ENCODE measurements at places on chromosomes 11 and 22.

DNA sequence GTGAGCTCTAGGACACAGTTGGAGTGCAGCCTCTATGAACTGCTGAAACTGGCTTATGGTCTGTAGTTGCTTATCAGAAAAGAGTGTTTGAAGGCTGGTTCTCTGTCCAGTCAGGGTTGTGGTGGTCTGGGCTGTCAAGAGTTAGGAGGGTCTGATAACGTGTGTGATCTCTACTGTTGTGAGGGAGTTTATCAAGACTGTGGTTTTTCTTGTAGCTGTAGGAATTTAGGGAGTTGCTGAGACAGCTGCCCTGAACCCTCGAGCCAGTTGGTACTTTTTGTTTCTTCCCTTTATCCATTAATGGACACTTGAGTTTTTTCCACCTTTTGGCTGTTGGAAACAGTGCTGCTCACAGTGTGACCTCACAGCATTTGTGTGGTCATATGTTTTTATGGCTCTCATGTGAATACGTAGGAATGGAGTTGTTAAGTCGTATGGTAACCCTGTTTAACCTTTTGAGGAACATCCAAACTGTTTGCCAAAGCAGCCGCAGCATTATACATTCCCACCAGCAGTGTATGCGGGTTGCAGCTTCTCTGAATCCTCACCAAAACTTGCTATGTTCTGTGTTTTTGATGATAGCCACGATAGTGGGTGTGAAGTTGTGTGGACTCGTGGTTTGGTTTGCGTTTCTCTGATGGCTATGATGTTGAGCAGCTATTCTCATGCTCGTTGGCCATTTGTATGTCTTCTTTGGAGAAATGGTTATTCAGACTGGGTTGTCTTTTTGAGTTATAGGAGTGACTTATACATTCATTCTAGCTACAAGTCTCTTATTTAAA lies 20.9 kb upstream of the DGCR8 start:
- no peak overlapping the region for H3K4me3 ChIP-seq
- H3K36me3 ChIP-seq: peaks cover 11% of the 10 kb centered on the region
- no peak for DNase-seq
- no peaks in the 10 kb centered on the region for H3K4me1 ChIP-seq
- no peak overlapping the region for H3K27ac ChIP-seq

DNA sequence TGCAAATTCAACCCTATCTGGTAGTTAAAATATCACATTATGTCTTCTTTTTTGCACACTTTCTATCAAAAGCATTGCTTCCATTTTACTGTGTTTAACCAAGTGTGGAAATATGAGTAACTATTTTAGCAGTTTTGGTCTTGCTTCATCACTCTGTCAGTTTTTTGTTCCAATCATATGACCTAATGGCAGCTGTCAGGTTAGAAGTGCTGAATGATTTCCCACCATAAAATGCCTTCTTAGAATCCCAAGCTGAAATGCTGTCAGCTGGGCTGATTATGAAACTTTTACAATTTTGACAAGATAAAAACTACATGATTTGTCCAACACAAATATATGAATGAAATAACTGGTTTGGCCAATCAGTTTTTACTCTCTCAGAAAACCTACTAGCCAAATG lies 1654.6 kb upstream of the RAG2 start:
- no peaks in the 10 kb centered on the region for H3K4me1 ChIP-seq
- no peaks in the 10 kb centered on the region for H3K27me3 ChIP-seq
- H3K4me3 ChIP-seq: no peak overlapping the region

DNA sequence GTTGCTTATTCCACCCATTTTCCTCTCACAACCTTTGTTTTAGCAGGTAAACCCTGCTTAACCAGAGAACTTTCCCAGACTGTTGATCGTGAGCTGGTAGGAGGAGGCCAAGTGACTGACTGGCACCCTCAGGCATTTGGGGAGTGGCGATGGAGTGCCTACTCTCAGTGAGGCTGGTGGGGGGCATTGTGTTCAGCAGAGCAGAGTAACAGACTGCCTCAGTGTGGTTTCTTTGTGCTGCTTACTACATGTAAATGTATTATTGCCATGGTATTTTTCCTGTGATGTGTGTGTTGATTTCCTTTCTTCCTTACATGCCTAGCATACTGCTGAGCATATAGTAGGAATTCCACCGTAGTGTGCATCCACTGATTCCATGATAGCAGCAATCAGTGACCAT lies 2.6 kb downstream of the MARK2 start:
- peaks cover 12% of the 10 kb centered on the region for H3K36me3 ChIP-seq
- no peaks in the 10 kb centered on the region for H3K27me3 ChIP-seq
- DNase-seq: no peak
- no peak overlapping the region for H3K27ac ChIP-seq
- peaks cover 63% of the 10 kb centered on the region for H3K4me1 ChIP-seq
- H3K4me3 ChIP-seq: peak overlapping the region; percentile 89

- no peak overlapping the region for H3K27ac ChIP-seq
- H3K27me3 ChIP-seq: no peaks in the 10 kb centered on the region
- no peaks in the 10 kb centered on the region for H3K4me1 ChIP-seq
- H3K4me3 ChIP-seq: no peak overlapping the region
Measured at GRCh38 chr11:12251666-12252560, 125.5 kb upstream of the PARVA start.

- H3K36me3 ChIP-seq: no peaks in the 10 kb centered on the region
- H3K4me3 ChIP-seq: no peak overlapping the region
- H3K4me1 ChIP-seq: no peaks in the 10 kb centered on the region
- no peak overlapping the region for H3K27ac ChIP-seq
- DNase-seq: no peak
- peaks cover 21% of the 10 kb centered on the region for H3K27me3 ChIP-seq
Measured at GRCh38 chr11:9069862-9070470, 21.4 kb downstream of the SCUBE2 start.

- no peaks in the 10 kb centered on the region for H3K27me3 ChIP-seq
- no peaks in the 10 kb centered on the region for H3K4me1 ChIP-seq
- no peak for DNase-seq
- H3K36me3 ChIP-seq: no peaks in the 10 kb centered on the region
Measured at GRCh38 chr11:84249344-84250135, 963.4 kb upstream of the CCDC90B start.
